NCI-H526 (cell line): ENCODE measurements at places on chromosomes 12 and 14.

DNA sequence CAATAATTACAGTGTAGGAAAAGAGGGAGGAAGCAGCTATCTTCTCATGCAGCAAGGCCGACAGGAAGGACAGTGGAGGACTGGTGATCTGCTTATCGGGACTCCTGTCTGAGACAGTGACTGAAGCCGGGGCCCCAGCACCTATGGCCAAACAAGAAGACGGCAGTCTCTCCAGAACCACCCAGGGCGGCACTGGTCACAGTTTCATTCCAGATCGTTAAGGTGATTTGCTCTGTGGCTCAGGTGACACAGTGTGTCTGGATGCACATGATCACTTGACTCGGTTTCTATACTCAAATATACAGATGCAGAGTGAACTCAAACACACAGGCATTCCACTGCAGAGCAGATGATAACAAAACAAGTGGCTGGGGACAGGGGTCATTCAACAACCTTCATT is 52.1 kb upstream of the CORO1C start:
- DNase-seq, result no peak

DNA sequence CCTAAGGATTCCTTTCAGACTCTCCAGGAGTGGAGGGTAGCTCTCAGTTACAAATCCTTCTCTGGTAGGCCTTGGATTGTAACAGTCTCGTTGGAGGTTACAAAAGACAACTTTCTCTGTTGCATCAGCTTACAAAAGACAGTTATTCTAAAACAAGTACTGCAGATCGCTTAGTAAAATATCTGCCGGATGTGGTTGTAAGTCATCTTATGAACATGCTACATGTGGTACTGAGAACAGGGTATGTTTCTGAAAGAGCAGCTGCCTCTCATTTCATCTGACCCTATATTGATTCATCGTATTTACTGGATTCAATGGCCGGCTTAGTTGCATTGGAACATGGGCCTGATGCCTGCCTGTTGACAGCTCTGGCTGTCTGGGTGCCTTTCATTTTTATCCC is 157.4 kb downstream of the PTCSC3 start:
- no peak for DNase-seq

DNA sequence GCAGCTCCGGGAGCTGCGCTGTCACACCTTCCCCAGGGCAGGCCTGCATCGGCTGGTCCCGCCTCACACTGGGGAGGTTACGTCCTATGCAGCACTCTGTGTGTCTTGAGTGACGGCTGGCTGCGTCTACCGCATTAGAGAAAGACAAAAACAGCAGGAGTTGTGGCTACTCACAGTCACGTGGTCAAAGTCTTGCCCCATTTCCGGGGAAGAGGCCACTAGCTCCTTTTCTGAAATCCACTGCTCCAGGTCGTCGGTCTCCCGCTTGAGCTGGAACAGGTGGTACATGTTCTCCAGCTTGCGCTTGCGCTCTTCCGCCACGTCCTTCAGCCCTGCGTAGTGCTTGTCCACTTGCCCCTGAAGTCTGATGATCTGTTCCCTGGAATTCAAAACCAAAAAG is 68.8 kb downstream of the PLEKHG3 start:
- no peak for DNase-seq

GRCh38 chr14:30603402-30603801 is 18.7 kb upstream of the SCFD1 start:
- no peak for DNase-seq

- DNase-seq, result no peak
Observed at GRCh38 chr14:93023039-93023438, 92.7 kb downstream of the ITPK1 start.

- no peak for DNase-seq
Observed at GRCh38 chr12:27766587-27766986, 13.4 kb upstream of the KLHL42 start.
